Aorta (tissue), 5 donors: ENCODE measurements at places on chromosomes 11 and 22.

- H3K36me3 ChIP-seq, result no peaks in the 10 kb centered on the region
- no peaks in the 10 kb centered on the region for H3K4me1 ChIP-seq
- no peak overlapping the region for H3K4me3 ChIP-seq
- H3K27ac ChIP-seq, result no peak overlapping the region
- no peaks in the 10 kb centered on the region for H3K27me3 ChIP-seq
Measured at GRCh38 chr11:45683271-45684058, 18.0 kb upstream of the CHST1 start.

- H3K27me3 ChIP-seq, result no peaks in the 10 kb centered on the region
- no peak overlapping the region for H3K27ac ChIP-seq
- no peak for DNase-seq
- H3K4me3 ChIP-seq, result no peak overlapping the region
Measured at GRCh38 chr22:45775569-45776312, 104.1 kb downstream of the ATXN10 start.

- H3K4me3 ChIP-seq, result no peak overlapping the region
- H3K36me3 ChIP-seq, result no peaks in the 10 kb centered on the region
- H3K27me3 ChIP-seq, result no peaks in the 10 kb centered on the region
- no peak overlapping the region for H3K27ac ChIP-seq
- H3K4me1 ChIP-seq, result no peaks in the 10 kb centered on the region
- peak; percentile 67 for DNase-seq
Measured at GRCh38 chr11:110525883-110526282, 96.1 kb downstream of the FDX1 start.

GRCh38 chr11:102921587-102922220 is 33.8 kb downstream of the MMP13 start:
- no peak overlapping the region for H3K27ac ChIP-seq
- H3K4me3 ChIP-seq, result no peak overlapping the region
- no peaks in the 10 kb centered on the region for H3K4me1 ChIP-seq

GRCh38 chr22:26784772-26785171 is 127.4 kb downstream of the MIAT start:
- H3K4me3 ChIP-seq, result no peak overlapping the region
- H3K27ac ChIP-seq, result no peak overlapping the region
- H3K36me3 ChIP-seq, result no peaks in the 10 kb centered on the region
- no peak for DNase-seq

GRCh38 chr11:75245356-75246005 is 4.9 kb downstream of the TPBGL start:
- H3K27me3 ChIP-seq, result no peaks in the 10 kb centered on the region
- no peaks in the 10 kb centered on the region for H3K36me3 ChIP-seq
- no peak overlapping the region for H3K27ac ChIP-seq

GRCh38 chr11:99932684-99933083 is 754.4 kb upstream of the ARHGAP42 start:
- H3K4me1 ChIP-seq, result no peaks in the 10 kb centered on the region
- no peak overlapping the region for H3K4me3 ChIP-seq
- H3K36me3 ChIP-seq, result no peaks in the 10 kb centered on the region
- no peaks in the 10 kb centered on the region for H3K27me3 ChIP-seq
- no peak for DNase-seq

GRCh38 chr11:64333556-64333955 is 6.4 kb upstream of the CCDC88B start:
- no peak overlapping the region for H3K27ac ChIP-seq
- no peaks in the 10 kb centered on the region for H3K4me1 ChIP-seq
- no peaks in the 10 kb centered on the region for H3K27me3 ChIP-seq
- no peak for DNase-seq
- no peaks in the 10 kb centered on the region for H3K36me3 ChIP-seq

DNA sequence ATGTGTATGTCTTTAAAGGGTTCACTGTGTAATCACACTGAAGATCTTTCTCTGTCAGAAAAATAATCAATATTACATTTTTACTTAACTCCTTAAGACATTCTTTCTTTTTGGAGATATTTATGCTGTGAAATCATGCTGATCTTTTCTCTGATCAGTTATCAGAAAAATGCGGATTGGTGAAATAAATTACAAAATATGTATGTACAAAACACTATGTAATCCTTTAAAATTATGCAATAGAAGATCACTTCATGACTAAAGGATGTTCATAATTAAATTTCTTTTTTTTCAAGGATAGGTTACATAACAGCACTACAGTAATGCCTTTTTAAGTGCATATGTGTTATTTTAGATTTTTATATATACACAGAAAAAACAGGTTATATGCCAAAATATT is 24.7 kb downstream of the BTBD10 start:
- H3K36me3 ChIP-seq, result no peaks in the 10 kb centered on the region
- H3K4me1 ChIP-seq, result peaks cover 3% of the 10 kb centered on the region
- DNase-seq, result no peak

DNA sequence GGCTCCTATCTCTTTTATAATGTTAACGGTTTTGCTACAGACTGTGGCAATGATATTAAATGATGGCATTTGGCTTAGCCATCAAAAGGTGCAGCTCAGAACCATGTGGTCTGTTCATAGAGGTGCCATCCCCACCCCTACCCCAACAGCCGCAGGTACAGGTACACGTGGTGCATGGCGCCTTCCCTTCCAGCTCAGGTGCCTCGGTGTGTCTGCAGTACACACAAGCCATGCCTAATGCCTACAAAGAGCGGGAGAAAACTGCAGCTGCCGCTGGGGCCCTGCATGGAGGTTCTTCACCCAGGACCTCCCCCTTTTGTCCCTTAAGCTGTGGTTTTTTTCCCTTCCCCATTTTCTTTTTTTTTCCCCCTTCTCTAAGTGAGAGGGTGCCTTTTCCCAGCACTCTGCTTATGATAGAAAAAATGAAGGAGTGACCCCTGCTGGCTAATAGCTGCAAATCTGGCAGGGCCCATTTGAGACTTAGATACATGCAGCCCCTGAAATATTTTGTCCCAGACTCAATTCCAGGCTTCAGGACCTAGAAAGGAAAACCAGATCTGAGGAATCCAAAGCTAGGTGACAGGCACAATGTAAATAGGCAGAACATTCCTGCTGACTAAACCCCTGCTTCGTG is 6.5 kb downstream of the OR52M1 start:
- H3K27ac ChIP-seq, result no peak overlapping the region
- H3K36me3 ChIP-seq, result no peaks in the 10 kb centered on the region
- no peak overlapping the region for H3K4me3 ChIP-seq
- DNase-seq, result no peak
- no peaks in the 10 kb centered on the region for H3K27me3 ChIP-seq

DNA sequence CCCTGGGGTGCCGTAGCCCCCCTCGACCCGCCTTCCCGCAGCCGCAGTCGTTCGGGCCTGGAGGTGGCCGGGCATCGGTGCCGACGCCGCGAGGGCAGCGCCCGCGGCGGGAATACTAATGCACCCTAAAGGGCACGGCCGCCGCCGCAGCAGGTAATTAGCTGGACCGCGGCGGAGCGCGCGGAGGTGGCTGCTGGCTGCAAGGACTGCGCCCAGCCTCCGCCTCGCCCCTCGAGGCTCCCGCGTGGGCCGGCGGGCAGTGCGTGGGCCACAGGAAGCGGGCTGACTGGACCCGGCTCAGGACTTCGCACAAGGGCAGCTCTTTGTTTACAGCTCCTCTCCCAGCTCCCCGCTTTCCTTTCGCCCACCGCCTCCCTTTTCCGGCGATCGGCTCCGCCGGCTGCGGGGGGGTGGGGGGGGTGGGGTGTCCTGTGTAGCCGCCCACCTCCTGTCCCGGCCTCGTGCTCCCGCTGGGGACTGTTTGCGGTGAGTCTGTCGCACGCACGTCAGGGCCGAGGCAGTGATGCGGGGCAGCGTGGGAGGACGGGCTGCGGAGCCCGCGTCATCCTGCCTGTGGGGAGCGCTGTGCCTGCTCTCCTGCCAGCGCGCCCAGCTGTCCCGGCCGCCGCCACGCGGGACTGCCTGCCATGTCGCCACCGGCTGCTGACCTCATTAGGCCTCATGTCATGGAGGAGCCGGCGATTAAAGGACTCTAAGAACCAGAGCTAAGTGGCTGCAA is 53.2 kb downstream of the GRIK4 start:
- peak overlapping the region; percentile 32 for H3K4me3 ChIP-seq
- H3K36me3 ChIP-seq, result no peaks in the 10 kb centered on the region
- no peaks in the 10 kb centered on the region for H3K4me1 ChIP-seq
- H3K27ac ChIP-seq, result no peak overlapping the region

GRCh38 chr11:104522650-104523049 is 358.7 kb upstream of the PDGFD start:
- H3K27ac ChIP-seq, result no peak overlapping the region
- no peaks in the 10 kb centered on the region for H3K36me3 ChIP-seq
- H3K4me3 ChIP-seq, result no peak overlapping the region
- no peak for DNase-seq
- H3K27me3 ChIP-seq, result no peaks in the 10 kb centered on the region

DNA sequence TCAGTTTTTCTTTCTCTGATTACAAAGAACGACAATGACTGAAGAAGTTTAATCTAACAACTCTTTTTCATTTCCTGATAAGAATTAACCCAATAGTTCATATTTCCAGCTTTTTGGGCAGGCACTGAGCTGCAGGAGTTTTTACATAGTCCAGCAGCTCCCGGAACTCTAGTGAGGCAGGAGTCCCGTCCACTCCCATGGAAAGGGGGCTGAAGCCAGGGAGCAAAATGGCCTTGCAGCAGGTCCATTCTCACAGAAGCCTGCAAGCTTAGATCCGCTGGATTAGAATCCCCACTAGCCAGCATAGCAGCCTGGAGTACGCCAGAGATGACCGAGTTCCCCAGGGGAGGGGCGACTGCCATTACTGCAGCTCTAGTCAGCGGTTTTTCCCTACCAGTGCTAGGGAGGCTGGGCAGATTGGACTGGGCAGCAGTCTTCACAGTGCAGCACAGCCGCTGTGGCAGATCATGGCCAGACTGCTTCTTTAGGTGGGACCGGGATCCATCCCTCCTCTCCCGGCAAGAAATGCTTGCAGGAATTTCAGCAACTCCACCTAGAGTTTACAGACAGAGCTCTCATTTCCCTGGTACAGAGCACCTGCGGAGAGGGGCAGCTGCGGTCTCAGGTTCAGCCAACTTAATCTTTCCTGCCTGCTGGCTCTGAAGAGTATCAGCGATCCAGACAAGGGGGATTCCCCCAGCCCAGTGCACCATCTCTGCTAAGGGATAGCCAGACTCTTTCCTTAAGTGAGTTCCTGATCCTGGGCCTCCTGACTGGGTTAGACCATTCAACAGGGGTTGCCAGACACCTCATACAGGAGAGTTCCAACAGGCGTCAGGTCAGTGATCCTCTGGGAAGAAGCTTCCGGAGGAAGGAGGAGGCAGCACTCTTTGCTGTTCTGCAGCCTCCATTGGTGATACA is 742 bp upstream of the CASP4 start:
- H3K27ac ChIP-seq, result no peak overlapping the region
- DNase-seq, result peak; percentile 71
- peak overlapping the region; percentile 97 for H3K4me3 ChIP-seq
- H3K27me3 ChIP-seq, result no peaks in the 10 kb centered on the region

DNA sequence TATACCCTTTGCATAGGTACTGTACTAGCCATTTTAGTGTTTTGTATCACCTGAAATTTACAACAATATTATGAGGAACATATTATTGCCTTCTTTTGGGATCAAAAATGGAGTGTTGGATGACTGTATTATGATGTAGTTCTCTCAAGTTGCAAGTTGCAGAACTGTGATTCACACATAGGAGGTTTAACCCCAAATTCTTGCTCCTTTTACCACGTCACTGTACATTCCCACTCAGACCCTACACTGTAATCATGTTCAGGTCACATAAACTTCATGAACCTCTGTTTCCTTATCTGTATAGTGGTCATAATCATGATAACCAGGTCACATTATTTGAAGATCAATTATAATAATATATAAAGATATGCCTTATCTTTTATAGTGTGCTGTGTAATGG is 925.1 kb upstream of the TENM4 start:
- H3K27ac ChIP-seq, result no peak overlapping the region
- H3K36me3 ChIP-seq, result no peaks in the 10 kb centered on the region
- H3K27me3 ChIP-seq, result no peaks in the 10 kb centered on the region
- no peaks in the 10 kb centered on the region for H3K4me1 ChIP-seq
- H3K4me3 ChIP-seq, result no peak overlapping the region

DNA sequence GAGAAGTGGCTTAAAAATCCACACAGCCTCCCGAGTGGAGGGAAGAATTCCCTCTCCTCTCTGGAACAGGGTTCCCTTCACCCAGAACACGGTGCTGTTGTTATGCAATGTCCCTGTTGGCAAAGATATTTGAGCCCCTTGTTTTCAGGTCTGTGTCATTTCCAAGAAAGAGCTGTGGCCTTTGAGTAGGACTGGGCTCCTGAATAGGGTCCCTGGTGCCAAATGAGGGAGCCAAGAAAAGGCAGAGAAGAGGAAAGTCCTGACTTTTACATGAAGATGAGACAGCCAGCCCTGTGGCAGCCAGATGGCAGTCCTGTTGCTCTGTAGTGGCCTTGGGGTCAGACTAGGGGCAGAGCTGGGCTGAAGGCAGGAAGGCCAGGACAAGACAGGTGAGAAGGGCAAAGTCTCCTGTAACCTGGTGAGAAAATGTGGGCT is 51.2 kb upstream of the ELF5 start:
- no peaks in the 10 kb centered on the region for H3K36me3 ChIP-seq
- H3K4me3 ChIP-seq, result no peak overlapping the region
- H3K27me3 ChIP-seq, result no peaks in the 10 kb centered on the region
- H3K4me1 ChIP-seq, result no peaks in the 10 kb centered on the region
- DNase-seq, result no peak

GRCh38 chr11:6258141-6258540 is 1.5 kb upstream of the CCKBR start:
- no peak overlapping the region for H3K27ac ChIP-seq
- H3K4me1 ChIP-seq, result no peaks in the 10 kb centered on the region
- H3K36me3 ChIP-seq, result no peaks in the 10 kb centered on the region
- H3K4me3 ChIP-seq, result no peak overlapping the region
- H3K27me3 ChIP-seq, result no peaks in the 10 kb centered on the region

DNA sequence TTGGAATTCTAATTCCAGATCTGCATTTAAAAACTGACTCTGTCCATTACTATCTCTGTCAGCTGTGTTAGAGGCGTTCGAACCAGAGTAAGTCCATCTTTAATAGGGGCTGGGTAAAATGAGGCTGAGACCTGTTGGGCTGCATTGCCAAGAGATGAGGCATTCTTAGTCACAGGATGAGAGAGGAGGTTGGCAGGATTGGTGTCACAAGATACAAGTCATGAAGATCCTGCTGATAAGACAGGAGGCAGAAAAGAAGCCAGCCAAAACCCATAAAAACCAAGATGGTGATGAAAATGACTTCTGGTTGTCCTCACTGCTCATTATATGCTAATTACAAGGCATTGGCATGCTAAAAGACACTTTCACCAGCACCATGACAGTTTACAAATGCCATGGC is 356.3 kb upstream of the ISX start:
- H3K4me1 ChIP-seq, result no peaks in the 10 kb centered on the region
- no peak overlapping the region for H3K27ac ChIP-seq
- no peak for DNase-seq
- no peak overlapping the region for H3K4me3 ChIP-seq
- peaks cover 1% of the 10 kb centered on the region for H3K27me3 ChIP-seq
